ENCODE measurements at places on chromosomes 2 and 18.

- no peak for DNase-seq
These were observed 54.3 kb downstream of the DGKD start for GRCh38 chr2:233408366-233409285.

DNA sequence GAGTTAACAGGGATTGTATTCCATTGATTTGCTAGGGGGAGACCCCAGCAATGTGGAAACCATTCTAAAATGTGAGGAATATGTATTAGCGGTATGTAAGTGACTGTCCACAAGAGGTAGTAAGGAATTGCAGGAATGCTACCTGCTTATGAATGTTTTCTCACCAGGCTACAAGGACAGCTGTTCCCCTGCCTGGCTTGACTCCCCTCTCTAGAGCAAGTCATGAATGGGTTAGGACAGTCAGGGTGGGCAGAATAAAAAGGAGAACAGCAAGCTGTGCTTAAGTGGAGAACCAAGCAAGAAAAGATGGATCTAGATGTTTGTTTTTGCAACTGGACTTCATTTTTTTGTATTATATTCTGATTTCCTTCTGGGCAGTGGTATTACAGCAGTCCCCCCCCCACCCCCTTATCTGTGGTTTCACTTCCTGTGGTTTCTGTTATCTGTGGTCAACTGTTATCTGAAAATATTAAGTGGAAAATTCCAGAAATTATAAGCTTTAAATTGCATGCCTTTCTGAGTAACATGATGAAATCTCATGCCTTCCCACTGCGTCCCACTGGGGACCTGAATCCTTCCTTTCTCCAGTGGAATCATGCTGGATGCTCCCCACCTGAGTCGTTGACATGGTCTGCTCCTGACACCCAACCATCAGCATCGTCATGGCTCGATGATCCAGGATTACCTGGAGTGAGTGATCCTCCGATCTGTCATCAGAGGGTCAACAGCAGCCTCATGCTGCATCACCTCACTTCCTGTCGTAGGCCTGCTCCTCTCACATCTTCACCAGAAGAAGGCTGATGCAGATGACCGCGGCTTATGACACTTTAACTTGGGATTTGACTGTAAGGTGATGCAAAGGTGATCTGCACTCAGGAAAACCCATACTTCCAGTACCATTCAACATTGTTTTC, 52.2 kb downstream of the VAPA start:
- no peak for DNase-seq

DNA sequence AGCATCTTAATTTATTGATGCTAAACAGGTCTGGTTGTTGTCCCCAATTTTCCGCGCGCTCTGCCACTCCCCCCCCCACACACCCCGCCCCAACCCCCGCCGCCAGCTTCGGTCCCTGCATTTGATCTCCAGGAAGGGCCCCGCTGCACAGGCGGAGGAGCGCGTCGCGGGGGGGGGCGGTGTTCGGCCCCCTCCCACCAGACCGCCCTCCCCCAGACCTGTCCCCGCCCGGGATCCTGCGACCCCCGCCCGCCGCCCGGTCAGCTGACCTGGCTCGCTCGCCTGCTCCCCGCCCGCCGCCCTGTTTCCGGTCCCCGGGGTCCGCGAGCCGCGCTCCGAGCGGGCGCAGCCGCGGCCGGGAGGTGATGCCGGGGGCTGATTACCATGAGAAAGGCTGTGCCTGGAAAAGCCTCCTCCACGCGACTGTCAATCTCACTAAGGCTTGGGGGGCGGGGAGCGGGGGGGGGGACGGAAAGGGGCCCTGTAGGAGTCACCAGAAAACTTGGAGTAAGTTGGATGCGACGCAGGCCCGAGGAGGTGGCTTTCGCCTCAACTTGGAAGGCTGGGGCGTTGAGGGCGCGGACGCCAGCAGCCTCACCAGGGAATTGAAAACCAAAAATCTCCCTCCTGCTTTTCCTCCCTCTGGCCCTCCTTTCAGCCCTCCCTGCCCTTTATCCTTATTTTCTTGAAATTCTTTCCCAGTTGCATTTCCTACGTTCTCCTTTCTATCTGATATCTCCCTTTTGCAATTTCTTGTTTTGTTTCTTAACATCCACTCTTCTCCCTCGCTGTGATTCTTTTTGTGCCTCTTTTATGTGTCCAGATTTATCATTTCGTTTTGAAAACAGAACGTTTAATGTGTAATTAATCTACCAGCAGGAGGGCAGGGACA, 4.4 kb upstream of the ZEB2 start:
- peak; percentile 66 for DNase-seq

DNA sequence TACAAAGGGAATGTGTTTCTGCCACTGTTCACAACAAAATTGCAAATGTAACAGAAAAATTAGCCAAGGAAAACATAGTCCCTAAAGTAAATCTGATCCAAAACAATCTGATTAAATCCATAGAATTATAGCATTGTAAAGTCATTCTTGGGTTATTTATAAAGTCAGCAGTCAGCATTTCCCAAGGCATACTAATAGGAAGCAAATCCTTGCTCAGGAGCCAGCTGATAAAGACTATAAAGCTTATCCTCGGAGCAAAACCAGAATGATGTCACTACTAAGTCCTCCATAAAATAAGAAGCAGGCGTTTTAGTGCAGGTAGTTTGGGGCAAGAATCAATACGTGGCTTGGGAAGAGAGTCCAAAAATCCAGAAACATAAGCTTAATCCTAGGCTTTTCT, 67.3 kb upstream of the CSRNP3 start:
- no peak for DNase-seq

- DNase-seq: no peak
These were observed 209.0 kb downstream of the MC4R start for GRCh38 chr18:60163622-60164021.

DNA sequence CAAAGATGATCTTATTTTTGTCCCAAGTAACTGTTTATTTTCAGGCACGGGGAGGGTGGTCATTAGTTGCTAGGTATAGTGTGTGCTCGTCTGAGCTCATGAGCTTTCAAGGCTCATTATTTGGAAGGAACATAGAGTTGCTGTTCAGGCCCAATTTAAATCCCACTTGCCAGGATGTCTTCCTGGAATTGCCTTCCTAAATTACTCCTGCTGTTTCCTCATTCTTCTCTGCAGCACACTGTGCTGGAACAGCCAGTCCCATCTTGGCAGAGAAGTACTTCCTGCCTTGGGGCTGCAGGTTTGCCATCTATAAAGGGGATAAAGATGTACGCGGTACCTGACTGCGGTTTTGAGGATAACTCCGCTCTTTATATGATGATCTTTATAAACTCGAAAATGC, 37.3 kb downstream of the GREB1 start:
- DNase-seq: no peak

DNA sequence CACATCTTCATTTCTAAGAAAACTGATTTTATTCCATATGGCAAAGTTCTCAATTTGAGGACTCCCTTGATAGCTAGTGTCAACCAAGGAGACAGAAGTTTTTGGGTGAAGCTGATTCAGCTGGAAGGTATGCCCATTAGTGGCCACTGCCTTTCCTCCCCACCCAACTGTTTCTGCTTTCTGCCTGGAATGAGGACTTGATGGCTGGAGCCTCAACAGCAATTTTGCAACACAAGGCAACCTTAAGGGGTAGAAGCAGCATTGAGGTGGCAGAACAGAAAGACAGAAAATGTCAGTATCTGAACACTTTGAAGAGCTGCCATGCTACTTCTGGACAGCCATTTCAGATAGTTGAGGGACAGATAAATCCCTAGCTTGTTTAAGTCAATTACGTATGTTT, 47.0 kb downstream of the INHBB start:
- DNase-seq: no peak

Data from hematopoietic multipotent progenitor cell treated with erythropoietin and hydrocortisone succinate and interleukin-3 and kit ligand, for 6 days (in vitro differentiated cells).